ENCODE measurements at places on chromosomes 11 and 22.

GRCh38 chr11:62678433-62678769 lies 472 bp downstream of the UBXN1 start:
- no peak for DNase-seq

DNA sequence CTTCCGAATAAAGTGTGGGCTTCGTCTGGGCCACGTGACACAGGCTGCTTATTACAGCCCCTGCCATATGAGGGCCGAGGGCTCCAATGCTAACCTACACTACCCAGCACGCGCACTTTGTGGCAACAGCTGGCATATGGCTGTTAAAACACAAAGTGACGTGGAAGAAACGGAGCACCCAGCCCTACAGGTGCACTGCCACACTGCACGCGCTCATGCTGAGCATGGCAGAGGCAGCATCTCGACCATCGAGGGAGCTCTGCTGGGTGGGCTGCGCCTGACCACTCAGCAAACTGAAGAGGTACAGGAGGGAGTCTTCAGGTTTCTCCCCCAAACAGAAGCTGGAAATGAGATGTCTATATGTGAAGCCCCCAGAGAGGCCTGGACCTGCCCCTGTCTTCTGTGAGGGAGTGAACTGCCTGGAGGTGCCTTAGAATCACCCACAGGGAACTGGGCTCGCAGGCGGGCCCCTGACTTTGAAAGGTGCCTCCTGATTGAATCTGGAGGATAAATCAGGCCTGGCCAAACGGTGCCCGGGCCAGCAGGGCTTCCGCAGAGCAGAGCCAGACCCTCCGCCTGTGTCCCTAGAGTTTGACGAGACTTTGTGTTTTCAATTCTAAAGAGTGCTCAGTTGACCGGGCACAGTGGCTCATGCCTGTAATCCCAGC lies 18.3 kb downstream of the TSSC4 start:
- no peak for DNase-seq

DNA sequence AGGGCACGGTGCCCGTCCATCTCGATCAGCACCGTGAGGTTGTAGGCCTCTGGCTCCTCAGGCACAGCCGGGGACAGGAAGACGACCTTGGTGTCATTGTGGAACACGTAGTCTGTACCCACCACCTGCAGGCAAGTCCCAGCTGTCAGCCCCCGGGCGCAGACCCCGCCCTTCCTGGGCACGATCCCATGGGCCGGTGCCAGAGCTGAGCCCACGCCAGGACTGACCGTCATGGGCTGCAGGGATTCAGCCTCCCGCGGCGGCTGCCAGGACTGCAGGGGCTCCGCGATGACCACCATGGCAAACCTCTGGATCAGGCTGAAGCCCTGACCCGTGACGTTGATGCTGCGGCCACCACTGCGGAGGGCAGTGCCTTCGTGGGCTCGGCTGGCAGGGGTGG lies 11.8 kb upstream of the MAPK11 start:
- no peak for DNase-seq

DNA sequence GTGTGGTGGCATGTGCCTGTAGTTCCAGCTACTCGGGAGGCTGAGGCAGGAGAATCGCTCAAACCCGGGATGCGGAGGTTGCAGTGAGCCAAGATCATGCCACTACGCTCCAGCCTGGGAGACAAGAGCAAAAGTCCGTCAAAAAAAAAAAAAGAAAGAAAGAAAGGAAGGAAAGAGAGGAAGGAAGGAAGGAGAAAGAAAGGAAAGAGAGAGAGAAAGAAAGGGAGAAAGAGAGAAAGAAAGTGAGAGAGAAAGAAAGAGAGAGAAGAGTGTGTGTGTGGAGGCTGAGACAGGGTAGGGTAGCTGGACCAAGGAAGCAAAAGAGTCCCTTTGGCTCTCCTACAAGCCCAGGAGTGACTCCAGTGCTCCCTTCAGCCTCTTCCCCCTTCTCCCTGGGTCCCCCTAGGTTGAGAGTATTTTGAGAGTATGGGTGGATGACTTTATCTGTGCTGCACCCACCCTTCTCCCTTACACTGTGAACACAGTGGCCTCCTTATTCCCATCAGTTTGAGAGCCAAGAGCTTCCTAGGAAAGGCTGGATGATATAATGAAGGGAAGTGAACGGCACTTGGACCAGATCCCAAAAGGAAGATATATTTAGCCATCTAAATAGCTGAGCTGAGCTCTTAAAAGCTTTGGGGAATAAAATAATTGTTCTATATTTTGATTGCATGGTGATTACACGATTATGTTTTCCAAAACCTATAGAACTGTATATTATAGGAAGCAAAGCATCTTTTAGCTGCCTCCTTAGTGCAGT lies 9.5 kb upstream of the DENND5A start:
- no peak for DNase-seq

- DNase-seq, result no peak
Observed at GRCh38 chr11:117976445-117976844, 9.7 kb upstream of the IL10RA start.

DNA sequence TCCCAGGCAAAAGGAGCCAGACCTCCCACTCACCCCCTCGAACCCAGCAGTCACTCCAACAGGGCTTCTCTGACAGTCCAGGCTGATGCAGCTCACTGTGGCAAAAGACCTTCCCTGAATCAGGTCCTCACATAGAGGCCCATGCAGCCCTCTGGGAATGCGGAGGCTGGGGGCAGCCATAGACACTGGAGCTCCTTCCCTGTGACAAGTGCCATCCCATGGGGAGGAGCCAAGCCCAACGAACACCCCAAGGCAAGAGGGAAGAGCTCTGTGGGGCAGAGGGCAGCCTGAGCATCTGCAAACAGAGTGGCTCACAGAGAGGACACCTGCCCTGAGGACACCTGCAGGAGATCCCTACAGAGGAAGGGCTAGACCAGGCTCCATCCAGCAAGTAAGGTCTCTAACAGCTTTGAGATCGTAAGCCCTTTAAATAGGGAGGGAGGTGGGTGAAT lies at the start of gene LINC01488:
Gene LINC01488 (plus strand): TSS at position 271 of the 452 bp plus-strand sequence.
- DNase-seq, result no peak

DNA sequence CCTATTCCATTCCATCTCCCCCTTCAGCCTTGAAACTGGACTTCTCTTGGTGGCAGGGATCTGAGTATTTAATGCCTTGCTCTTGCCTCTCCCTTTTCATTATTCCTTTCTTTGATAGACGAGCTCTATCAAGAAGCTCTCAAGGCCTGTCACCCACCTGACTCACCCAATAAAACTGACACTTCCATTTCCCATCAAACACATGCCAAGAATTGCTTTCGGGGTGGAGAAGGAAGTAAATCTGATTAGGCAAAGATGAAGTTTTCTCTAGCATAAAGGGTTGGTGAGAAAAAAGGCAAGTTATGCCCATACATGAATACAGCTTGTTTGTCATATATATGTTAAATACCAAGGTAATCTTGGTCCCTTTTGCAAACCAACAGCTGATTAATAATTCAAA lies 34.9 kb upstream of the MYEOV start:
- no peak for DNase-seq

DNA sequence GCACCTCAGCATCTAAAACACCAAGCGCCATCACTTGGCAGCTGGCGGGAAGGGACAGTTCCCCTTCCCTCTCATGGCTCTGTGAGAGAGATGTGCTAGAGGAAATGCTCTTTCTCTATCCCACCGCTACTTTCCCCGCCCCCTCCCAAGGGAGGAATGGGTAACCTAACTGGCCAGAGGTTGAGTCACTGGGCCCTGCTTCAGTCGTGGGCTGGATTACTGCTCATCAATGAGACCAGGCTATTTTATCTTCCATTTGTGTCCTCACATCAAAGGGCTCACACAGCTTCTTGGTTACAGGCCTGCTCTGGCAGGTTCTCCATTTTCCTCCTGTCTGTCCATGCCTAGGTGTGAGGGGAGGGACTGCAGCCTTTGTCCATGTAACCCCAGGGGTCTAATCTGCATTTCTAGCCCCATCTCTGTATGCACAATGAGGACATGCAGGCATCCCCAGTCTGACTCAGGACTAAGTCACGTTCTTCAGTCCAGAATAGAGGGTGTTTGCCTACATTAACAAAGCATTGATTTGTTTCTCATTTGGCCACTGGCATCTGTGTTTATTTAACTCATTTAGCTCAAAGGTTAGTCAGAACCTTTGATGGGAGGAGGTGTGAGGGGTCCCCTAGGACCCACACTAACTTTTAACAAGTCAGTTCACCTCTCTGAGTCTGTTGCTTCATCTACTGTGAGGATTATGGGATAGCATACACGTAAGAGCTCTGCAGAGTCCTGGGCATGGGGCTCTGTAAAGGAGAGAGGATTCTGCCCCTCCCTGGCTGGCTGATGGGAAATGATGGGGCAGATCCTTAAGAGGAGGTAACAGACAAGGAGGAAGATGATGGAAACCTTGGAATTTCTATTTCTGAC lies 99.1 kb downstream of the XRRA1 start:
- DNase-seq, result no peak

GRCh38 chr22:49576241-49577141 lies 251.2 kb downstream of the BRD1 start:
- no peak for DNase-seq

- DNase-seq, result no peak
Observed at GRCh38 chr11:68552542-68552941, 92.0 kb downstream of the PPP6R3 start.

DNA sequence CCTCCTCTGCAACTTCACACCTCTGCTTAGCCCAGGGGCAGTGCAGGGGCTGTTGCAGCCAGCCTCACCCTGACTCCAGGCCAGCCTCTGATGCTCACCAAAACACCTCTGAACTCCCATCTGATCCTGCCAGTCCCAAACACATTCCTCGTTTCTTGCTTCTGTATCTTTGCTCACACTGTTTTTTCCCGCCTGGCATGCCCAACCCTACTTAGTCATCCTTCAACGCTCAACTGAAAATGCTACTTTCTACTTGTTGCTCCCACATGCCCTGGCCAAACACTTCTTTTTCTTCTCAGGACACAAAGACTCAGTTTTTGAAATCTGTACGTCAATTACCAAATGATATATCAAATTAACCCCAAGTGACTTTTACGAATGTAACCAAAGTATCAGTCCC lies 140.8 kb upstream of the ZBED5 start:
- DNase-seq, result no peak

DNA sequence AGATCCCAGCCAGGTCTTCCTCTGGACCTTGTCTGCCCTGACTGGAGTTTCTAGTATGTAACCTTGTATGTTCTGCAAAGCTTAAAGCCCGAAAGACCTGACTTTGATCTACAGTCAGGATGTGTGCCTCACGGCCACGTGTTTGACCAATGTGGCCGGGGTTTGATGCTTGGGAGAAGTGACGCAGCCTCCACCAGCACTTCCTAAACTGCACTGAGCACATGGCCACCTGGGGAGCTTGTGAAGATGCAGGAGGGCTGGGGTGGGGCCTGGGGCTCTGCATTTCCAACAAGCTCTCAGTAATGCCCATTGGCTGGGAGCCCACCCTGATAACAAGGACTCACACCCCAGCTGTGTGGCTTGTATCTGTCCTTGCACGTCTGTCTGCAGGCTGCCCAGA lies 53.2 kb downstream of the NAT10 start:
- DNase-seq, result no peak

DNA sequence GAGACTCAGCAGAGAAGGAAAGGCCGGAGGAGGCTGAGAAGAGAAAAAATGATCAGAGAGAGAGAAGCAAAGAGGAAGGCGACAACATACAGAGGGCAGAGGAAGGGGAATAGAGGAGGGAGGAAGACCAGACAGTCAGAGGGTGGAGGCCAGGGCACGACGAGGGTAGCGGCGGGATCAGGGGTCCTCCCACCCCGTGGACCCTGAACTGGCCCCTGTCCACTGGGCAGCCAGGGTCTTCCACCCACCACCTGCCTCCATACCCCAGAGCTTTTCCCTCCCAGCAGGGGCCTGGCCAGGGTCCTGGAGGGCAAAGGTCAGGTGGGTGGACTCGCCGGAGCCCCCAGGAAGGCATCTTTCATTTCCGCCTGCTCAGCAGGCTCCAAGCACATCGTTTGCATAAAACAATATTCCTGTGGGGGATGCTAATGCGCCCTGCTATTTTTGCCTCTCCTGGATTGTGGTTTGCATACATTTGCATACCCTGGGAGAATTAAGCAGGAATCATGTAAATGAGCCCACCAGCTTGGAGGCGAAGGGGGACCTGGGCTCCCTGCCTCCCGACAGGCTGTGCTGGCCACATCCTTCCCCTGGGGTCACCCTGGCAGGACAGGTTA lies 394.1 kb downstream of the MN1 start:
- DNase-seq, result no peak

- DNase-seq, result no peak
Observed at GRCh38 chr22:24051568-24051967, 40.5 kb downstream of the CABIN1 start.

DNA sequence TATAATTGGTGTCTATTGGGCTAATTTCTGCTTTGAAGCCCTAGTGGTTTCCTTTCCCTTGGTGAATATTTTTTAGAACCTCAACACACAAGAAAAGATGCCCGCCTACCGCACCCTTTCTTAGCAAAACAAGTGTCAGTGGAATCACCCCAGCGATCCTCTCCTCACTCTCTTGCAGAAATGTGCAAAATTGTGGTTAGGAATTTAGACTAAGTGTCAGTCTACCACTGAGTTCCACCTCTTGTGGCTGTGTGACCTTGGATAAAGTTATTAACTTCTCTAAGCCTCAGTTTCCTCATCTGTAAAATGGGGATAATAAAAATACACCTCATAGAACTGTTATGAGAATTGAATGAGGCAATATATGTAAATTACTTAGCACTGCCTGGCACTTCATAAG lies 5.3 kb upstream of the JAML start:
- DNase-seq, result no peak

- no peak for DNase-seq
Observed at GRCh38 chr11:128687321-128687720, 6.6 kb upstream of the FLI1 start.

GRCh38 chr11:2671748-2672147 lies 28.0 kb downstream of the KCNQ1OT1 start:
- no peak for DNase-seq

- no peak for DNase-seq
Observed at GRCh38 chr11:95478003-95478402, 247.0 kb upstream of the SESN3 start.

DNA sequence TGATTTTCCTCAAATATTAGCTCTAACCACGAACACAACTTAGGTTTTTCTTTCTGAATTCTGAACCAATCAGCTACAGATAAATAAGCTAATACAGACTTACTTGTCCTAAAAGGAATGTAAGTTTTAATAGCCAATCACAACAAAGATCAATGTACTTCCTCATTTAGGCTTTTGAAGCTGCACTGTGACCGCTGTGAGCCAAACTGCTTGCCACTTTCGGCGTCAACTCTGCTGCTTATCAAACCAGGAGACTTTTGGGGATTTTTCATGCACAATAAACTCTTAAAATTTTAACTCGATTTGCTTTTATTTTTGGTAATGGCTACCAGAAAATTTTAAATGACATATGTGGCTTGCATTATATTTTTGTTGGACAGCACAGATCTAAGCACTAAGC lies 92.5 kb downstream of the TMPRSS5 start:
- DNase-seq, result no peak

Measured in caudate nucleus (tissue), 63 donors.